ENCODE measurements at places on chromosomes 3 and 15. TPM values are rescaled to one million over a fixed set of nuclear protein-coding genes. Genes with fewer than 3 reads are reported as not detected.

DNA sequence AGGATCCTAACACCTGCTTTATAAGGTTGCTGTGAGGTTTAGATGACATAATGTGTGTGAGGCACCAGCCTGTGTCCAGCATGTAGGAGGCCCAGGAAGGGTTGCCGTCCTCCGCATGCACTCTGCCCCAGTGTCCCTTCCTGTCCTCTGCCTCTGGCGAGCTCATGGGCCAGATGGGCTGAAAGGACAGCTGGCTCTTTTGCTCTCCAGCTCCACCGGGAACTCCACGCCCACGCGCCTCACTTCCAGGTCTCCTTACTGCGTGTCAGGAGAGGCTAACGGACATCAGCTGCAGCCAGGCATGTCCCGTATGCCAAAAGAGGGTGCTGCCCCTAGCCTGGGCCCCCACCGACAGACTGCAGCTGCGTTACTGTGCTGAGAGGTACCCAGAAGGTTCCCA is 12.2 kb downstream of the MUC20 start:
- no peak overlapping the region for H3K27ac ChIP-seq

Gene IQCF5
- not detected for total RNA-seq

DNA sequence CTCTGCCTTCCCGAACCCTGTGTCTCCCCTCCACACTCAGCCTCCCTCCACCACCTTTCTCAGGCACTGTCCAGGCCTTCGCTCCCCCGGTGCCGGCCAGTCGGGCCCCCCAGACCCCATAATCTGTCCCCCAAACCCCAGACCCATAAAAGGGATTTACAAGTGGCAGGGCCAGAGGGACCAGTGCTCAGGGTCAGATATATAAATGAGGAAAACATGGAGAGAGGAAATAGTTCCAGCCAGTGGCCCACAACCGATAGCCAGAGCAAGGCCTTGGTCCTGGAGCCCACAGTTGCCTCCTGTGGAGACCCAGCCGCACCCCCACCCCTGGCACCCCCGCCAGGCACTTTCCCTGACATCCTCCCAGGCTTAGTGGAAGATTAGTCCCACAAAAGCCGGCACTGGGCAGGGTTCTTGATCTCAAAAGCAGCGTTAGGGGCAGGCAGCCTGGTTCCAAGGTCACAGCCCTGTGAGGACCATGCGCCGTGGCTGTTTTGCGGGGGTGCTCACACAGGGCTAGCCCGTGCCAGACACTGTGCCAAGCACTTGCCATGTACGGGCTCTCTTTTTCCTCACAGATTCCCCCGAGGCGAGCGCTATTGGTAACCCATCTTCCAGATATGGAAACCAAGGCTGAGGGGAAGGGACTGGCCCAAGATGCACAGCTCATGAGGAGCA is 1.1 kb upstream of the PLXND1 start:
- peak overlapping the region; percentile 31 for H3K4me3 ChIP-seq
- H3K4me1 ChIP-seq, result no peaks in the 10 kb centered on the region
- no peak for DNase-seq
- H3K27me3 ChIP-seq, result no peaks in the 10 kb centered on the region
- peak overlapping the region; percentile 95 for H3K27ac ChIP-seq

GRCh38 chr3:98977520-98977919 is 76.0 kb upstream of the DCBLD2 start:
- no peak overlapping the region for H3K4me3 ChIP-seq
- no peaks in the 10 kb centered on the region for H3K27me3 ChIP-seq
- H3K36me3 ChIP-seq, result no peaks in the 10 kb centered on the region
- no peak overlapping the region for H3K27ac ChIP-seq

Gene NEK10
- 1.2 TPM for total RNA-seq

Gene MAGI1
- total RNA-seq, result 46.1 TPM

Gene WDR93
- not detected for total RNA-seq

DNA sequence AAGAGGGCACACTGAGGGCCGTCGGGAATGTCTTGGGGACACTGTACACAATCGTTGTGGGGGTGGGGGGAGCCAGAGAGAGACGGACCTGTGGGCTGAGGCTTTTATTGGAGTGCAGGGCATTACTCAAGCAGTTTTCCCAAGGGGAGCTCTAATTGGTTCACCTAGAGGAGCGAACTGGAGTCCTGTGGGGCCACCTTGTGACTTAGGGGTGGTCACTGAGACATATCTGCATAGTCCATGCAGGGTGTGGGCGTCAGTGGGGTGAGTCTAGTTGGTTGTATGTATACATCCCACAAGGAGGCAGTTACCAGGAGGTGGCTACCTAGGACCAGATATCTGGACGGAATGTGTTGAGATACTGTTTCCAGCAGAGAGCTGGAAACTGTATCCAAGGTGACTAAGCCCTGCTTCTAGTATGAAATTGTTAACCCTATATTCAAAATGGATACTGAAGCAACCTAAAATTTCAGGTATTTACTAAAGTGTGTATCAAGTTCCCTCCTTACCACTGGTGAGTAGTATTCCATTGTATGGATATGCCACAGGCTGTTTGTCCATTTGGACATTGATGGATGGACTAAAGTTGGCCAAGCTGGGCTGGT is 2.6 kb upstream of the PIGZ start:
- no peak for DNase-seq
- no peaks in the 10 kb centered on the region for H3K36me3 ChIP-seq

DNA sequence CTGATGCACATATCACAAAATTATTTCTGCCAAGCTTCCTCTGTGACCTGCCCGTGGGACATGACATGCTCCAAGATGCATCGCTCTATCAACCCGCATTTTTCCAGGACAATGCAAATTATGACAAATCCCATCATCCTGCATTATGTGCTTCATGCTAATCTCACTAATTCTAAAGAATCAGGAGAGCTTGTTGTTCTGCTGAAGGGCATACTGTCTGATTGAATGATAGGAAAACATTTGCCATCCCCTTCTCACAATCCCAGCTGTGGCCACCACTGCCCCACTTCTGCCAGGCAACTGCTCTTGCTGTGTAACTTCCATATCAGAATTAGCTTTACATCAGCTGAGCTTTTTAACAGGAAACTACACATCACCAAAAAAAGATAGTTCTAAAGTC is 203.5 kb upstream of the NANOGP8 start:
- no peak overlapping the region for H3K4me3 ChIP-seq
- H3K27me3 ChIP-seq, result no peaks in the 10 kb centered on the region
- H3K4me1 ChIP-seq, result no peaks in the 10 kb centered on the region
- no peak overlapping the region for H3K27ac ChIP-seq

DNA sequence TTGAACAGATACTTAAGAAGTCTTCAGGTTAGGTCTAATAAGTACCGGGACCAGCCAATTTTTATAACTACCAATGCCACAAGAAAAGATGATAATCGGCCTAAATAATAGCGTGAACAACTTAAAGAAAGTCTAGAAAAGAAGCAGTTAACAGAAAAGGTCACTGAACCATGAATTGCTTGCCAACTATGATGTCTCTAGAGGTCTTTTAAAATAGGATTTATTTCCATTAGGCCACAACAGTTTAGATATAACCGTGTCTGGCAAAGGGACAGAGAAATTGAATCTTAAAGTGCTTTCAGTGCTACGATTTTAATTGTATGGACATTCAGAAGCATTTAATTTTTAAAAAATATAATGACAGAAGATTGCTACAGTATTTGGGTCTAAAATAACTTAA is 1070.4 kb downstream of the ROBO1 start:
- no peak overlapping the region for H3K27ac ChIP-seq
- no peaks in the 10 kb centered on the region for H3K27me3 ChIP-seq
- no peak overlapping the region for H3K4me3 ChIP-seq
- no peak for DNase-seq
- no peaks in the 10 kb centered on the region for H3K36me3 ChIP-seq

GRCh38 chr15:101641894-101642293 is 10.3 kb downstream of the TM2D3 start:
- H3K4me1 ChIP-seq, result no peaks in the 10 kb centered on the region
- H3K36me3 ChIP-seq, result peaks cover 17% of the 10 kb centered on the region
- no peaks in the 10 kb centered on the region for H3K27me3 ChIP-seq
- no peak overlapping the region for H3K4me3 ChIP-seq

- DNase-seq, result no peak
- no peak overlapping the region for H3K4me3 ChIP-seq
- no peaks in the 10 kb centered on the region for H3K36me3 ChIP-seq
- H3K4me1 ChIP-seq, result peaks cover 12% of the 10 kb centered on the region
Observed at GRCh38 chr3:108071368-108071767, 19.5 kb downstream of the CD47 start.

DNA sequence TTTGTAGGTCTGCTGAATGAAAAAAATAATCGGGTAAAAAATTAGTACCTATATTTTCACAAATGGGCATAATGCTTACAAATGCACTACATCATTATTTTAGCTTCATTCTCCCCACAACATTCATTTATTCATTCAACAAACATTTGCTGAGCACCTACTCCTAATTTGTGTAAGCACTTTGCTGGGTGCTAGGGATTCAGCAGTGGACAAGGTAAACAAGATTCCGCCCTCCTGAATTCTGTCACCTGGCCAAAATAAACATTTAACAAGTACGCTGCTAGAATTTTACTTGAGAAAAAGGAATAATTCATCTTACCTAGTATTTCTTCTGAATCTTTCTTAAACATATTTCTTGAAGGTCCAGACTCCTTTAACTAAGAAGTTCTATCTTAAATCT is 72.1 kb downstream of the TIGIT start:
- no peaks in the 10 kb centered on the region for H3K36me3 ChIP-seq
- no peak overlapping the region for H3K27ac ChIP-seq
- peaks cover 3% of the 10 kb centered on the region for H3K4me1 ChIP-seq

Gene LMOD3
- 0.12 TPM for total RNA-seq

GRCh38 chr3:58568572-58569286 is 8.5 kb downstream of the FAM107A start:
- DNase-seq, result peak; percentile 94
- no peak overlapping the region for H3K27ac ChIP-seq
- no peaks in the 10 kb centered on the region for H3K36me3 ChIP-seq
- no peaks in the 10 kb centered on the region for H3K4me1 ChIP-seq
- H3K27me3 ChIP-seq, result no peaks in the 10 kb centered on the region

DNA sequence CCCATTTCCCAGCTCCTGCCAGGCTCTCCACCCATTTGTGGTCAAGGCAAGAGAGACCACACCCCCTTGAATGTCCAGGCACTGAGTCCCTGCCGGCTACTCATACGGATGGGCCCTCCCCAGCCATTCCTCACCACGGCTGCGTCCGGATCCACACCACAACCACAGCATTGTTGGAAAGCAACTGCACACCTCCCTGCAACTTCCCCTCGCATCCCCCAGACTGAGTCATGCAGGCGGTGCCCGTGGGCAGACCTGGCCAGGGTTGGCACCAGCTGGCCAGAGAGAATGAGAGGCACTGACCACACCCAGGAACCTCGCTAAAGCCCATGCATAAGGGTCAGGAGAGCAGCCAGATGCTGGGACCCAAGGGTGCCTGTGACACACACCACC is 30.5 kb downstream of the LOXL1 start:
- peak; percentile 88 for DNase-seq
- no peak overlapping the region for H3K27ac ChIP-seq
- no peaks in the 10 kb centered on the region for H3K36me3 ChIP-seq
- no peak overlapping the region for H3K4me3 ChIP-seq

GRCh38 chr3:32002561-32003368 is 21.2 kb downstream of the ZNF860 start:
- no peak for DNase-seq
- no peaks in the 10 kb centered on the region for H3K36me3 ChIP-seq
- H3K27ac ChIP-seq, result no peak overlapping the region
- no peaks in the 10 kb centered on the region for H3K27me3 ChIP-seq
- H3K4me3 ChIP-seq, result no peak overlapping the region
